ENCODE measurements at places on chromosomes 12 and 14.

DNA sequence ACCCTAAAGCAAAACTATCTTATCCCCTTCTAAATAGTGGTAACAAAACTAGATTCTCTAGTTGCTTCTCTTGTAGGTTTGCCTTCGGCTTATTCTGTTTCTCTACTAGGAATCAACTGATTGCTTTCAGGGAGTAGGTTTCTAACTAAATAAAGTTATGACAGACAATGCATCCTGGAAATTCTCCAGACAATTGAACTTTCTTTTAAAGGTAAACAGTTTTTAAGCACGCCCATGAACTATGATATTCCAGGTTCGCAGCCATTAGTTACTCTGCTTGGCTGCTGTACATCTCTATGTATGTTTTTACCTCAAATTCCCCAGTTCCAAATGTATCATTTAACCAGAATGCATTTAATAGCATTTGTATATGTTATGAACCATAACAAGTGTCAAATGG, 23.9 kb downstream of the EIF2S3B start:
- no peak for DNase-seq

DNA sequence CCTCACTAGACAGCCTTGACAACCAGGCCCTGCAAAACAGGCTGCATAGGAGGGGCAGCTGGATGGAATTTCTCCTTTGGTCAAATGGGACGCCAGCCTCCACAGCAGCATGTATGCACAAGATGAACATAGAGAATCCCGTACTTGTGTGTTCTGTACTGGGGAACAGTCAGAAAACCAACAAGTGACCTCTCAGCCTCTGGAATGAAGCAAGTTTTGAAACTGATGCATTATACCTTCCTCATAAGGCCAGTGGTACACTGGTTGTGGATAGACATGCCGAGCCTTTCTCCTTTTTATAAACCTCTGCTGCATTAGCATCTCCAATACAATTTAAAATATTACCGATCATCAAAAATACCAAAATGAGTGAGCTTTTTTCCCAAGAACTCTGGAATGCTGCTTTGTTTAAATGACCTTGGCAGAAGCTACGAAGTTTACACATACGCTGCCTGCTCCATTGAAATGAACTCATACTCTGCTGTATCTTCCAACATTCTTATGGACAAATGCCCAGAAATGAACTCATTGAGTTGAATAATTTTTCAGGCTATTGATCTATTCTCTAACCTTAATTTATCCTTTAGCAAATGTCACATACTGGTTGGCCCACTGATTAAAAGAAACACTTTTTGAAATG, 47.6 kb upstream of the FERMT2 start:
- DNase-seq: no peak

DNA sequence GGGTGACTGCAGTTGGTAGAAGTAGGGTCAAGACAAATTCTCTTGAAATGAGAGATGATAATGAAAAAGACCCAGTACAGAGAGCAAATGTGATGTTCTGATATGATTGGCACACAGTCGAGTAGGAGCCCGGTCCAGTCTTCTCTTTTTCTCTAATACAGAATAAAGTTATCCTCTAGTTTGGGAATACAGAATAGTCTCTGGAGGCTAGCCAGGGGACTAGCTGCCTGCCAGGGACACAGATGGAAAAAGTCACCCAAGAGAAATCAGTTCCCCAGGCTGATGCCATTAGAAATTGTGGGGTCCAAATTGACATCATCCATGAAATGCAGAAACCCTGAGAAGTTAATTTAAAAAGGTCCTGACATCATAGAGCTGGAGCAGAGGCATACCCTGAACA, 177.2 kb upstream of the NEDD1 start:
- DNase-seq: no peak

DNA sequence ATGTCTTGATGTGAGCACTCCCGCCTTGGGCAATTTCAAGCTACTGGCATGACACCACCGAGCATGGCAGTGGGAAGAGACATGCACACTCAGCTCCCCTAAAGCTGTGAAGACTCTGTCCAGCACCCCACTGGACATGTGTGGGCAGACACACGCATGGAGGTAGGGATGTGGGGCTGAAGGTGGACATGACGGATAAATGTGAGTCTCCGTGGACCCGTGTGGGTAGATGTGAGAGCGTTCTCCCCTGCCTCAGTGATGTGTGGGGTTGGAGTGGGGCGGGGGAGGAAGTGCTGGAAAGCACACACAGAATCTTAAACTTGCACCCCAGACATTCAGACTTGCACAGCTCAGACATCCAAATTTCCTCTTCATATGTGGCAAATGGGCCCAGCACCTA, 12.6 kb downstream of the SLC6A12 start:
- DNase-seq: no peak

DNA sequence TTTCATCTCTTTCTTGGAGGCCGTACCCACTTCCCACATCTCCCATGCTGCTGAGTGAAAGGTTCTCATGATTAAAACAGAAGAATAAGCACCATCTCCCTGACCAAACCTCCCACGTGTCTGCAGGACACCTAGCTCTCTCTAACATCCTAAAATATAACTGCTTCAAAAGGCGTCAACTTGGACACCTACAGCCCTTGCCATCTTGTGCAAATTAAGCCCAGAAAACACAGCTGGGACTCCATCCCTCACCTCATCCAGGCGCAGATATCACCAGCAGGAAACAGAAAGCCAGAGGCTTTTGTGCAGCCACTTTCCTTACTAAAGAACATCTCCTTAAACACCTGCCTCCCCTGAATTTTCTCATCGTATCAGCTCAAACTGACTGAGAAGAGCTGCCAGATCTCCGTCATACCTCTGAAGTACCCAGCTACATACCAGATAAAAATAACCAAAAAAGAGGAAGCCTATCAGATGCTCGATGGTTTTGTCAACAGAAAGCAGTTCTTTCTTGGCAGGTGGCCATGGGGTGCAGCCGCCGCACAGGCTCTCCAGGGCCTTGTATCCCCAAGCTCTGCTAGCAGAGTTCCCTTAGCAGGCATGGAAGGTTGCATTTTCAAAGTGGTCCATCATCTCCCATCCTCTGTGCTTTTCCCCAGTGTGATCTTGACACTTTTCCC, 28.8 kb downstream of the MAP3K9 start:
- DNase-seq: no peak

DNA sequence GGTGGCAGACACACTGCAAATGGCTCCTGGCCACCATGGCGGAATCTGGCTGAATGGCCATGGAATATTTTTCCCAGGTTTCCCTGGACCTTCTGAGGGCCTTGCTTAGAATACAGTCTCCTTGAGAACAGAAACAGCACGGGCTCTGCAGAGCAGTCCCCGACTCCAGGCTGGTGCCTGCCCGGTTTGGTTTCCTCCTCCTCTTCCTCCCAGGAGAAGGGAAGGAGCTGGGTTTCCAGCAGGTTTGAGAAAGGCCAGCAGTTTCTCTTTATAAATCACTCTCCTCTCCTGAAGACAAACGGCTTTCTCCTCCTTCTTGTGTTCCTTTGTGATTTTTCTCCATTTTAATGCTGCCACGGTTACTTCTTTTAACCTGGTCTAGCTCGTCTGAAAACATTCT, 106.8 kb upstream of the RFLNA start:
- no peak for DNase-seq

DNA sequence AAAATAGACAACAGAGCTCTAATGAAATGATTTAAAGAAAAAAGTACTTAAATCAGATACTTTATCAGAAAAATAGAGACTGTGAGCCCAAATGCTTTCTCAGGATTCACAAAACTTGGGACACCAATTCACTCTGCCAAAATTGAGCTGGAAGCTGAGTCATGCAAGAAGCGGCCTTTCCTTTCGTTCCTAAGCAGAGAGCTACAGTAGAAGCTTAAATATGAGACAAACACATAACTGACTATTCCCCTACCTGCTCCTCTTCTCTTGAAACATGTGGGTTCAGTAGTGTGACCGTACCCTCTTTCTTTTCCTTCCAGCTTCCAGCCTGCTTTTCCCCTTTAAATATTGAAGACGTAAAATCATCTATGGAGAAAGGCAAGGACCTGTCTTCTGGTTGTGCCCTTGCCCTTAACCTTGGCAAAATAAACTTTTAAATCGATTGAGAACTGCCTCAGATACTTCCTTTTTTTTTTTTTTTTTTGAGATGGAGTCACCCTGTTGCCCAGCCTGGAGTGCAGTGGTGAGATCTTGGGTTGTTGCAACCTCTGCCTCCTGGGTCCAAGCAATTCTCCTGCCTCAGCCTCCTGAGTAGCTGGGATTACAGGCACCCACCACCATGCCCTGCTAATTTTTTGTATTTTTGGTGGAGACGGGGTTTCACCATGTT, 4.4 kb upstream of the SDS start:
- DNase-seq: no peak

- DNase-seq: no peak
Measured at GRCh38 chr14:103073367-103073875, 10.6 kb upstream of the LBHD2 start.

- DNase-seq: no peak
Measured at GRCh38 chr14:57785058-57785457, 80.8 kb downstream of the SLC35F4 start.

DNA sequence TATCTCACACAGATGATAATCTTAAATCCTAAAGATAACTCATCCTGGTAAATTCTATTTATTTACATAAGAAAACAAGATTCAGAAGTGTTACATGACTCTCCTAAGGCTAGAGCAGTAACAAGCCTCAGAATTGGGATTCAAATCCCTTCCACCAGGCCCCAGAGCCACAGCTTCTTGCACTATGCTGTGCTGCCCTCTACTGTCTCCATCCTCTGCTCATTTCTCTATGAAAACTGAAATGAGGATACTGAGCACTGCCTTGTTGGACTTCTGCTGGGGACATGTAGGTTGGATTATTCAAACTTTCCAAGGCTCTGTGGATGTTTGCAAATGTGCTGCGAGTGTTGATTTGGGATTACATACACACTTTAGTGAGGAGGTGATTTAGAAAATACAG, 23.5 kb upstream of the C12orf50 start:
- peak; percentile 70 for DNase-seq

- peak; percentile 58 for DNase-seq
Measured at GRCh38 chr12:22101749-22102243, 55.8 kb downstream of the CMAS start.

GRCh38 chr12:82146740-82147139, 211.4 kb downstream of the CCDC59 start:
- DNase-seq: no peak

GRCh38 chr12:6724409-6724797, 557 bp downstream of the COPS7A start:
- peak; percentile 82 for DNase-seq

- DNase-seq: no peak
Measured at GRCh38 chr14:37826869-37827268, 231.4 kb downstream of the TTC6 start.

GRCh38 chr12:113136128-113136989, 798 bp upstream of the RASAL1 start:
- peak; percentile 78 for DNase-seq

DNA sequence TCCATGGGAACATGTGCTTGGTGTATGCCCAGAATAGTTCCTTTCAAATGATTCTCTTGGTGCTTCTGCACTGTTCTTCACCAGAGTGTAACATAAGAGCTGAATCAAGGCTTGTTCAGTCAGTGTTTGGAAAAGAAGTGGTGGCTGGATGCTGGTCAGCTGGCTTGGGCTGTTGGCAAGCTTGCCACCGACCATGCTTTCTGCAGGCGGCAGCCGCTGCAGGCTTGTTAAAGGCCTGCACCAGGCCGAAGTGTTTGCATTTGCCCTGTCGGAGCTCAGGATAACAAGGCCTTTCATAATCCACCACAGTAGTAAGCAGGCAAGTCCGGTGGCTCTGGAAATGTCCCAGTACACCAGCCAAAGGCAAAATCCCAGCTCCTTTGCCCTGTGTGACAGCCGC, 26.9 kb downstream of the DAAM1 start:
- DNase-seq: no peak

DNA sequence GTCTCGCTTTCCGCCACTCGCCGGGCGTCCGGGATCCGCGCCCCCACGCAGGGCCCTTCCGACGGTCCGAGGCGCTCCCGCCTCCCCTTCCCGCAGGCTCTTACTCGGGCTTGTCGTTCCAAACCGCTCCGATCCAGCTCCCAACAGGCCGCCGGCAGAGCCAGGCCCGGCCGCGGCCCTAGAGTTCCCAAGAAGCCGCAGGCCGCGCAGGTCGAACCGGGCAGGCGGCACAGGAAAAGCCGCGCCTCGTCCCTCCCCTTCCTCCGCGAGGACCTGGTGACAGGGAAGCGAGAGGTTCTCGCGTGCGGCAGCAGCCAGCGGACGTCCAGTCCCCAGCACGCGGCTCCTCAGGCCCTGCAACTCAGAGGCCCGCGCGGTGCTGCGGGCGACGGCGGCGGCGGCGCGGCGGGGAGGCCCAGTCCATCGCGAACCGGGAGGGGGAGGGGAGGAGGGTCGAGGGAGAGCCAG, 272 bp downstream of the HECTD1 start:
- no peak for DNase-seq

DNA sequence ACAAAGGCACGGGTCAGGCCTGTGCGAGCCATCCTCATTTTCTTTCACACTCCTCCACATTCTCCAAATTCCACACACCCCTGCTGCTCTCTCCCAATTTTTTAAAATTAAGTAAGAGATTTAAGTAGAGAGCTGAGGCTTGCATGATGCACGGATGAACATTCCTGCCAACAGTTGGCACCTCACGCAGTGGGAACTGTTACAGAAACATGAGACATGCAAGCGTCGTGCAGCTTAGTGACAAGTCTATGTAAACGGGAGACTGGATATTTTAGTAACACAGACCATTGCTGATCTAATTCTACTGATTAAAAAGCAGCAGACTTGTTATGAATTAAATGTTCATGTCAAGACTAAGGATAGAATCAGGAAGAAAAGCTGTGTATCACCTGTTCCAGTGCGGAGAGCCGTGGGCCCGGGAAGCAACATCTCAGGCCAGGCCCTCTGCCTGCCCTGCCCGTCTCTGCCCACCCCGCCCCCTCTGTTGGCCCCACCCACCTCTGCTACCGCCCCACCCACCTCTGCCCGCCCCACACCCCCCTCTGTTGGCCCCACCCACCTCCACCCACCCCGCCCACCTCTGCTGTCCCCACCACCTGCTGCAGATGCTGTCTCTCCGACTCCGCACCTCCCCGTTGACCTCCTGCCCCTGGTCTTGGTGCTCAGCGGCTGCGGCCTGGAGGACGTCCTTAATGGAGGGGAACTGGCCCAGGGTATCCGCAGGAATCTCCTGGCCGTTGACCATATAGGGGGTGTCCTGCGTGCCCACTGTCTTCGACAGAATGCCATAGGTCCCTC, 21.2 kb downstream of the GOLGA3 start:
- DNase-seq: no peak

DNA sequence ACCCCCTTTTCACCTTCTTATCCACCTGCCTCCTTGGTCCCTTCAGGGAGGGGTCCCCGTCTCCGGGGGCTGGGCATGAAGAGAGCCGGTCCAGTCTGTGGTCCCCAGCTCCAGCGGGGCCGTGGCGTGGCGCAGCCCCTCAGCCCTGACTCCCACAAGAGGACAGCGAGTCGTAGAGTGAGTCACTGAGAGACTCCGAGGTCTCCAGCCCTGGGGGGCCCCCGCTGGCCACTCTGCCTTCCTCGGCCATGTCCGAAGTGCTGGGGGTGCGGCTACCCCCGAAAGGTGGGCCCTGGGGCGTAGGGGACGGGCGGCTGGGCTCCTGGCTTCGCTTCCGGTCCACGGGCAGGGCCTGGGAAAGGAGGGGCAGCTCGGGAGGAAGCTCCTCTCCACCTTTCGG, 36.5 kb downstream of the NCKAP5L start:
- no peak for DNase-seq

Data from activated CD4-positive, alpha-beta T cell treated with anti-CD3 and anti-CD28 coated beads, Interleukin-2, amount 10 ng/mL, durations not matched to agents 24 days and 14 days (primary cell).